Caudate nucleus (tissue), 63 donors: ENCODE measurements at places on chromosomes 11 and 22.

- no peak for DNase-seq
Observed at GRCh38 chr11:69700278-69701140, 3.3 kb downstream of the FGF19 start.

DNA sequence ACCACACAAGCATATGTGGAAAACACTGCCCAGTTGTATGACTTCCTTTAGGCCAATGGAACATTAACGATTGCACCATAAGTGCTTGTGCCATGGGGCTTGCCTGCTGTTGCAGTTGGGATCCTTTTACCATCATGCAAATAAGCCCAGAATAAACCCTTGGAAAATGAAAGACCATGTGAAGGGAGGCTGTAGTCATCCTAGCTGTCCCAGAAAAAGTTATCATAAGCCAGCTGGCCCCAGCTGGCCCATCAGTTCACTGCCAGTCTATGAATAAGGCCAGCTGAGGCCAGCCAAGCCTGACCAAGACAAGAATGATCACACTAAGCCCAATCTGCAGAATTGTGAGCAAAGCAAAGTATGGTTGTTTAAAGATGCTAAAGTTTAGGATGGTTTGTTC, 253.9 kb upstream of the ARHGAP20 start:
- DNase-seq, result no peak

- DNase-seq, result no peak
Observed at GRCh38 chr11:66457826-66458225, 8.9 kb upstream of the PELI3 start.

DNA sequence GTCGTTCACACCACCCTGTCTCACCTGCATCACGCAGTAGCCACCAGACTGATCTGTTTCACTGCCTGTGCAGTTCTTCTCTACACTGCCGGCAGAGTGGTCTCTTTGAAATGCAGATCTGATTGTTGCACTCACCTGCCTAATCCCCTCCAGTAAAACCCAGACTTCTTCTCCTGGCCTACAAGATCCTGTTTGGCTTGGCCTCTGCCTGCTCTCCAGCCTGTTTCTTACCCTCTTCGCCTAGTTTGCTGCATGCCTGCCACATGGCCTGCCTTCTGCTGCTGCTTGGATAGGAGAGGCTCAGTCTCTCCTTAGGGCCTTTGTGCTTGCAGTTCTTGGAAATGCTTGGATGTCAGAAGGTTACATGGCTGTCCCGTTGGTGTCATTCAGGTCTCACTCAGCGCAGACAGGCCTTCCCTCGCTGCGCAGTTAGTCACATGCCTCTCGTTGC, 42.0 kb downstream of the PACS1 start:
- no peak for DNase-seq

- DNase-seq, result no peak
Observed at GRCh38 chr11:45546366-45546765, 119.1 kb downstream of the CHST1 start.

GRCh38 chr11:126525702-126526101, 170.2 kb downstream of the ST3GAL4 start:
- no peak for DNase-seq

- no peak for DNase-seq
Observed at GRCh38 chr22:46072981-46073682, 77.2 kb upstream of the PPARA start.

GRCh38 chr11:69040581-69041260, 8.0 kb upstream of the TPCN2 start:
- DNase-seq, result no peak

GRCh38 chr11:57131080-57131790, 50.5 kb upstream of the LRRC55 start:
- DNase-seq, result no peak

DNA sequence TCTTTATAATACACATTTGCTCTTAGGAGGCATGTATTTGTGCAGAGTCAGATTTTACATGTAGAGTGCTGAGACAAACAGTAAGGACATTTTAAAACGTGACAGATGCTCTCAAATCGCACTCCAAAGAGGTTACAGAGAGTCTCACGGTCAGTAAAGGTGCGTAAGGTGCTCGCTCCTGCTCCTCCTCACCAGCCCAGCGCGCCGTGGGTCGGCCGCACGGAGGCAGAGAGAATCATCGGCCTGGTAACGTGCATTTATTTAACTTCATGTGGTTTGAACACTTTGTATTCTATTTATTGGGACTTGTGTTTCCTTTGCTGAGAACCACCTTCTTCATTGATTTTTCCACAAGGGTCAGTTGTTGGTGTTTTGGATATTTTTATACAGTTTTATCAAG, 900.1 kb downstream of the BRD1 start:
- DNase-seq, result no peak

- DNase-seq, result peak; percentile 12
Observed at GRCh38 chr11:45073685-45074141, 72.7 kb upstream of the PRDM11 start.

DNA sequence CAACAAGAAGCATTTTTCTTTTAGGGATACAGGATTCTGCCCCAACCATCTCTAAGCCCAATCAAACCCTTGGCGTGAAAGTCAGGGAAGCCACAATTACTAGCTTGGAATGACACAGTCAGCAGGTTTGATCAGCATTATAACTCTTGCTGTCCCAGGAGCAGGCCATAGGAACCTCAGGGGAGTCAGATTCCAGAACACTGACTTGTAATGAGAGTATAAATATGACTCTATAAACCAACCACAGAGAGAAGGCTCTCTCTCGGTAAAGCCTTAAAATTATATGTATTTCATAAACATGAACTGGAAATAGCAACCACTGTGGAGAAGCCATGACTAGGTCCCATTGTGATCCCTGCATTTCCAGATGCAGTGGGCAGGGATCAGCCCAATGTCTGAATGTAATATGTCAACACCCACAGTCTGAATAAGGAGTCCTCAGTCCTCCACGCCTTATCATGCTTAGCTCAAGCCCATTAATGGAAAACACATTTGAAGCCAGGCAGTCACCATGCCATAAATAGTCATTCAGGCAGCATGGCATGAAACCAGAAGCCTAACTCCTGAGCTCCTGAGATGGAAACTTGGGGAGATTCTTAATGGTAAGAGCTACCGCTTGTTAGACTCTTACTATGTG, 99.1 kb upstream of the MTNR1B start:
- DNase-seq, result no peak

- no peak for DNase-seq
Observed at GRCh38 chr22:19319281-19319680, 27.8 kb upstream of the CLTCL1 start.

DNA sequence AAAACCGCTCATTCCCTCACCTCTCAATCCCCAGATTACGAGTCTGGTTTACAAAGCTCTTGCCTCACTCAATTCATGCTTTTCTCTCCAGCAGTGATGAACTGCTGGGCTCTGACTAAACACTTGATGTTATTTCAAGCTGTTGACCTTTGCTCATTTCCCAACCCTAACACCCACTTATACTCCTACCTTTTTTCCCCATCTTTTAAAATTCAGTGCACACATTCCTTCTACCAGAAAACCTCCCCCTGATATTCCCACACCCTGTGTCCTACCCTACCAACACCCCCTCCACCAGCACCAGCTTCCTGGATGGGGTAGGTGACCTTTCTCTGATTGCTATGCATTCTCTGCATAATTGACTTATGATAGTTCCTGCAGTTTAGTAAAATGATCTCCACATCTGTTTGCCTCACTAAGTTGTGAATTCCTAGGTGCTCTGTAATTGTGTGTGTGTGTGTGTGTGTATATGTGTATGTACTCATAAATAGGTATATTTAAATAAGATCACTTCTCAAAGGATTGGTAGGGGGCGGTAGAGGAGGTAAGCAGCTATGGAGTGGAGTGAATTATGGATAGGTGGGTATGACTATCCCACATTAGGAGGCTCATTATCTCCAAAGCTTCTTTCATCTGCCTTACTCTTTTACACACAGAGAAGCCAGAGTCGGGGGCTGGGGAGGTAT, 842 bp downstream of the HEPACAM start:
- no peak for DNase-seq

GRCh38 chr11:45577752-45578151, 87.7 kb downstream of the CHST1 start:
- DNase-seq, result no peak

- no peak for DNase-seq
Observed at GRCh38 chr11:65981972-65982823, 19.8 kb downstream of the EIF1AD start.

- DNase-seq, result no peak
Observed at GRCh38 chr11:113895367-113896155, 9.0 kb upstream of the HTR3B start.

GRCh38 chr11:74846770-74847169, 98.1 kb downstream of the RNF169 start:
- DNase-seq, result no peak

- no peak for DNase-seq
Observed at GRCh38 chr11:78192223-78192719, 3.6 kb downstream of the USP35 start.

DNA sequence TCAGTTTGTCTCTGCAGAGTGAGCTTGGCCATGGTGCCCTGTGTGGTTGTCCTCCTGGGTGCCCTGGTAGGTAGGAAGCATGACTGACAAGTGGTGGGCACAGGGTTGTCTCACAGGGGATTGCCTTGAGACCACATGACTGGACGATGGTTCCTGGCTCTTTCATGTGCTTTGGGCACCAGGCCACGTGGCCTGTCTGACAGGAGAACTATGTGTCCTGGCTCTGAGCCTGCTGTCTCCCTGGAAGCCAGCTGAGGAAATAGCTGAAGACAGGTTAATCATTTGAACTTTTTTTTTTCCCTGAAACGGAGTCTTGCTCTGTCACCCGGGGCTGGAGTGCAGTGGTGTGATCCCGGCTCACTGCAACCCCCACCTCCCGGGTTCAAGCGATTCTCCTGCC, 93.2 kb downstream of the LDLRAD3 start:
- no peak for DNase-seq

- DNase-seq, result no peak
Observed at GRCh38 chr22:27698813-27699212, 102.7 kb downstream of the MN1 start.

DNA sequence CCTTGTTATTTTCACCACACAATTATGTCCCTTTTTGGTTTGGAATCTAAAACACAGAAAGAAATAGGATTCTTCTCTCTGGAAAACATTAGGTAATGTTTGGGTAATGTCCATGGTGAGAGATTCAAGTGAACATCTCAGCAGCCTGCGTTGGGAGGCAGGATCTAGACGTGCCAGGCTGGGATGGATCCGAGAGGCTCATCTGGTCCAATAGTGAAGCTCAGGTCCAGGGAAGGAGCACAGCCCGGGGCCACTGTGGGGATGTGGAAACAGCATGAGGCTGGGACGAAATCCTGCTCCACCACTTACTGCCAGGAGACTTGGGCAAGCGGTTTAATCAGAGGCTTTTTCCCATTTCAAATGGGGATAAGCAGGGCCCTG, 109.9 kb downstream of the CSNK2A3 start:
- DNase-seq, result no peak

- no peak for DNase-seq
Observed at GRCh38 chr22:48663297-48663696, 1164.4 kb downstream of the BRD1 start.

DNA sequence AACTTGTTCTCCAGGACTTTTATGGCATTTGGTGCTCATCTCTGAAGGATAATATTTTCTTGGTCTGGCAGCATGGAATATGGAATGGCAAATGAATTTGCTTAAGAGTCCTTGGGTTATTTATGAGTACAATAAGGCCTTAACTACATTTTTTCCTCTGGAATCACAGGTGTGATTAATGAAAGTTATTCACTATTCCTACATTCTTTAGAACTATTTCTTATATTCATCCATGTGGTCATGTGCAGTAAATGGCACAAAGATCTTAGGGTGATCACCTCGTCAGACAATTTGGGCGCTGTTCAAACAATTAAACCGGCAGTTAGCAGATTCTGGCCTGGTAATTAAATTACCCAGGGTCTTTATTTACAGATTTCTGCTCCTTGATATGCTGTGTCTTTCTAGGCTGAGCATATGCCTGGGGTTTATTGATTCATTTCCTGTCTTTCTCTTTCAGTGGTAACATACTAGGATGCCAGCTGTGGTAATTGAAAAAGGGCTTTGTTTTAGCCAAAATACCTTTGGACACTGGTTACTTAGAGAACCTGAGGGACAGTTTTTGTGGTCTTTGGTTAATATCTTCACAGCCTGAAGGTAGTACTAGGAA, 31.6 kb downstream of the SIK2 start:
- no peak for DNase-seq

GRCh38 chr11:25441421-25441820, 890.5 kb upstream of the ANO3 start:
- DNase-seq, result no peak

- no peak for DNase-seq
Observed at GRCh38 chr22:27206374-27207133, 549.2 kb downstream of the MIAT start.

GRCh38 chr22:42317008-42317407, 46.6 kb upstream of the TCF20 start:
- DNase-seq, result no peak
